ENCODE measurements at places on chromosomes 2 and 18.

GRCh38 chr2:75431763-75432162 lies 129.0 kb downstream of the EVA1A start:
- DNase-seq: no peak

DNA sequence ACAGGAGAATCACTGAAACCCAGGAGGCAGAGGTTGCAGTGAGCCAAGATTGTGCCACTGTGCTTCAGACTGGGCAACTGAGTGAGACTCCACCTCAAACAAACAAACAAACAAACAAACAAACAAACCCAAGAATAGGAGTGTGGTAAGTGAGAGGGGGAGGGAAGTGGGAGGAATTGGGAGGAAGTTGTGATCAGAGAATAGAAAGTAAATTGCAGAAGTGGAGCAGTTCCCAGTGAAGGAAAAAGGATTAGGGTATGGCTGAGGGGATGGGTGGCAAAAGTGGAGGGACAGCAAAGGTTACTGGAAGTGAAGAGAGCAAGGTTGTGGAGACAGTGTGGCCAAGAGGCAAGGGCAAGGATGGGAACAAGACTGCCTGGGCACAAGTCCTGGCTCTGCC lies 41.1 kb upstream of the C1GALT1C1L start:
- DNase-seq: no peak

- DNase-seq: no peak
Measured at GRCh38 chr2:230865766-230866755, 1.3 kb downstream of the ITM2C start.

GRCh38 chr2:132564065-132564464 lies 105.9 kb downstream of the LYPD1 start:
- peak; percentile 43 for DNase-seq

- DNase-seq: no peak
Measured at GRCh38 chr2:168392024-168392423, 64.0 kb upstream of the CERS6 start.

All from NCI-H2029 (cell line).